ENCODE measurements at places on chromosomes 4 and X.

DNA sequence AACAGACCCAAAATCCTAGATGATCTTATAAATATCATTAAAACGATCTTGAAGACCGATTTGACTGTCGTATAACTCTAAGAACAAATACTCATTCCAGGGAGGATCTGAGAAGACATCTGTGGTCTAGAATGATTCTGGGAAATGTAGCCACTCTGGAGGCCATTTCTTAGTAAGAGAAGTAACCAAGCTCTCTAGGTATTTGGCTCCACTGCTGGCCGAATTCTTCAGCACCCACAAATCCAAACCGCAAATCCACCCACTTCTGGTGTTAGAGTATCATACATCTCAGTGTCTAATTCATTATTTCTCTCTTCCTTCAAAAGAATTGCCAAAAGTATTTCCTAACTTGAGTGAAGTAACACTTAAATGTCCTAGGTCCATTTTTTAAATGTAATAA is 23.9 kb downstream of the KLHL5 start:
- no peak for DNase-seq

DNA sequence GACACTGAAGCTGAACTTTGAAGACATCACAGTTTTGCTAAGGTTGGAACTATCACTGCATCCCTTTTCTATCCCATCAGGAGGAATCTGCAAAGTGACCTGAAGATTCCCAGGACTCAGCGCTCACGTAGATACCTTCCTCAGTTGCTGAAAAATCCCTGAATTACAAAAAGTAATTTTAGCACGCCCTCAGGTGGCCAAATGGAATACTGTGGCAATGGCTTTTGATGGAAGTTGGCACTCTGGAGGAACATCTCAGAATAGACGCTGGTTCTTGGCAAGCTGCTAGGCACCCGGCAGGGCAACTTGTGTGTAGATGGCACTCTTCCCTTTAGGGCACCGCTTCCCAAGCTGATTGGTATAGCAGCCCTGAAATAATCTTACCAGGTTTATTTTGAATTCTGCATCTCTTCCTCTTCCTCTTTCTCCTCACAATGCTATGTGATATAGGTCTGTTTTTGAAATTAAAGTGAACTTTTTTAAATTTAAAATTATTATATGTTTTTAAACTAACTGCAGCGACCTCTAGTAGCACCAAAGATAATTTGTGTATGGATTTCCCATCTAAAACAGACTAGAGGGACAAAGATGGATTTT is 16.3 kb upstream of the ESX1 start:
- DNase-seq: no peak

- no peak for DNase-seq
Observed at GRCh38 chrX:124435616-124436015, 89.3 kb downstream of the SH2D1A start.

DNA sequence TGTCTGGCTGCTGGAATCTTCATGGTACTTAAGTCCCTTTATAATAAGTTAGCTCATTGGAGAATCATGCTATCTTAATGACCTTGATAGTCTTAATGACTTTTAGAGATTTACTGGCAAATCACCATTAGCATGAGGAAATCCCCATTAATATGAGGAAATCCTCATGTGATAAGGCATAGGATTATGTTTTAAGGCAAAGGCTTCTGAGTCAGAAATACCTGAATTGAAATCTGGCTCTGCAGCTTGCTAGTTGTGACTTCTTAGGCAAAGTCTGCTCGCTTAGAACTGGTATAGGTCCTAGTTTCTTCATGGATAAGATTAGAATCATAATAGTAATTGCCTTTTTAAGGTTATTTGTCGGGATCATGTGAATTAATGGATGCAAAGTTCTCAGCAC is 190.2 kb upstream of the BANK1 start:
- no peak for DNase-seq

GRCh38 chrX:56765811-56766553 is 36.9 kb downstream of the NBDY start:
- DNase-seq: no peak

DNA sequence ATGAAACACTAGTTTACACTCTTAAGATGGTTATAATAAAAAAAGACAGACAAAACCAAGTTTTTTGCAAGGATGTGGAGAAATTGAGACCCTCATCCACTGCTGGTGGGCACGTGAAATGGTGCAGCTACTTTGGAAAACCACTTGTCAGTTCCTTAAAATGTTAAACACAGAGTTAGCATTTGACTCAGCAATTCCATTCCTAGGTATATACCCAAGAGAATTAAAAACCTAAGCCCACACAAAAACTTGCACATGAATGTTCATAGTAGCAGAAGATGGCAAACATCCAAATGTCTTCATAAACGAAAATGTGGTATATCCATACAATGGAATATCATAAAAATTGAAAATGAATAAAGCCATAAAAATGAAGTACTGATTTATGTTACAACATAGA is 75.4 kb downstream of the ZNF827 start:
- DNase-seq: no peak

- no peak for DNase-seq
Observed at GRCh38 chr4:38123555-38123954, 163.4 kb downstream of the PTTG2 start.

DNA sequence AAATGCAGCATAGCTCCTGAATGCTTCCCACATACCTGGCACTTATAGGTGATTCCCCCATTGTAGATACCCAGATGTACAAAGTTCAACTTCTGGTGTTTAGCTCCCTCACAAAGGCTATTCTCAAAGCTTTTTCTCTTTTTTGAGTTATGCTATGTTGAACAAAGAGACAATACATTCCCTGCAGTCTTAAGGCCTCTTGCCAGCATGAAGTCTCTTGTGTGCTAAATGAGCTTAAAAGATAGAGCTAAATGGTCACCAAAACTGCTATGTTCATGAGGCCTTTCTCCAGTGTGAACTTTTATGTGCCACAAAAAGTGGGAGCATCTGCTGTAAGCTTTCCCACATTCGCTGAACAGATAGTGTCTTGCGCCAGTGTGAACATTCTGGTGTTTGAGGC is 111.2 kb upstream of the TMEM47 start:
- no peak for DNase-seq

GRCh38 chrX:51456246-51456645 is 40.1 kb downstream of the NUDT11 start:
- DNase-seq: no peak

DNA sequence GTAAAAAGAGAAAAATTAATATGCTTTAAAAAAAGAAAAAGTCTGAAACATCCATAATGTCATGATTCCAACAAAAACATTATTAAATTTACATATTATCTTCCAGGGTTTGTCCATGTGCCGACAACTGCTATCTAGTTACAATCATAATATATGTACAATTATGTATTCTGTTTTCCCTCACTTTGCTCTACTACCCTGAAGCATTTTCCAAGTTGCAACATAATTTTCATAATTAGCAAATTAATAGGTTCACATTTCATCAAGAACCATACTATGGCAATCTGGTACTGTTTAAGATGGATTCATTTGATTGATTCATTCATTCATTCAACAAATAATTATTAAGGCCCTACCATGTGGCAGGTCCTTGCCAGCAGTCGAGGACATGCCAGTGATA is 128.9 kb upstream of the LEF1 start:
- no peak for DNase-seq

GRCh38 chr4:99852199-99852749 is 35.6 kb downstream of the DAPP1 start:
- DNase-seq: no peak

GRCh38 chr4:101853691-101854090 is 63.2 kb downstream of the BANK1 start:
- no peak for DNase-seq

- DNase-seq: no peak
Observed at GRCh38 chr4:77197831-77198230, 40.8 kb downstream of the CCNG2 start.

GRCh38 chrX:53188763-53189162 is 36.2 kb downstream of the KDM5C start:
- DNase-seq: no peak

GRCh38 chr4:170025523-170026252 is 507 bp downstream of the MFAP3L start:
- DNase-seq: no peak

DNA sequence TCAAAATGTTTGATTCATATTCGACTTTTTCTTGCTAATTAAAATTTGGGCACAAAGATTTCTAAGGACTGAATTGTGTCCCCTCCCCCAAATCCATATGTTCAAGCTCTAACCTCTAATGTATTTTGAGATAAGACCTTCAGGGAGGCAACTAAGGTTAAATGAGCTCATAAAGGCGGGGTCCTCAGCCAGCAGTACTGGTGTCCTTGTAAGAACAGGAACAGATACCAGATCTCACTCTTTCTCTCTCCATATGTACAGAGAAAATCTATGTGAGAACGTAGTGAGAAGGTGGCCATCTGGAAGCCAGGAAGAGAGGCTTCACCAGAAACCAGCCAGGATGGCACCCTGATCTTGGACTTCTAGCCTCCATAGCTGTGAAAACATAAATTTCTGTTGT is 116.9 kb downstream of the VEGFC start:
- DNase-seq: no peak

- DNase-seq: no peak
Observed at GRCh38 chr4:116598980-116599789, 486.2 kb downstream of the TRAM1L1 start.

- peak; percentile 58 for DNase-seq
Observed at GRCh38 chrX:7083468-7084396, 63.8 kb upstream of the STS start.

- DNase-seq: no peak
Observed at GRCh38 chr4:163966612-163967011, 472.1 kb downstream of the TMA16 start.

DNA sequence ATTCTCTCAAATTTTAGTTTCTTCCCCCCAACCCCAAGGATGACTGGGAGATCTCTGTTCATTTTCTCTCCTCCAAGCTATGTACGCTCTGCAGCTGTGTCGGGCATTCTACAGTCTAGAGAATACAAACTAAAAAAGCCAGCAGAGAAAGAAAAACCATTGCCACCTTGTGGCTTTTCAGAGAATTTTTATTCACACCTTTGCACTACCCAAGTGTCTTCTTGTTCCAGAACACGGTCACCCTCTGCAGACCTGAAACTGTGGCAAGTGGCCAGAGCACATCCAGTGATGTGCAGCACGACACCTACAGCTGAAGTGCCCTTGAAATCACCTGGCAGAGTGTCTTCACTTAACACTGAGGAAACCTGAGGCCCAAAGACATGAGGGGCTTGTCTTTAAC is 68.6 kb downstream of the CHST7 start:
- no peak for DNase-seq

DNA sequence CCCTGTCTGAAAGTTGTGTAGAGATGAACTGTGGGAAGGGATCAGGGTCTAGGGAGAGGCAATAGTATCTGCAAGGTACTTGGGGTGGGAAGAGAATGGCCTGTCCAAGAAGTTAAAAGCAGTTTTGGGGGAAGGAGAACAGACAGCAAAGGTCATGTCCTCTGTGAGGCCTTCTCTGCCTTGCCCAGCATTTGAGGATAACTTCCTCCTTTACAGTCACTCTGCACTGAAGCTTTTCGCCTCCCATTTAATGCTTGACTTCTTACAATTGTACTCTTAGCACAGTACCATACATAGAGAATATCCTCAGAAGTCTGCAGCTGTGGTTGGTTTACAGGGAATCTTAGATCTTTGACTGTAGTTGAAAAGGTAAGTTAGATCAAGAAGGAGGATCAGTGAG is 121.8 kb upstream of the AP1S2 start:
- no peak for DNase-seq

DNA sequence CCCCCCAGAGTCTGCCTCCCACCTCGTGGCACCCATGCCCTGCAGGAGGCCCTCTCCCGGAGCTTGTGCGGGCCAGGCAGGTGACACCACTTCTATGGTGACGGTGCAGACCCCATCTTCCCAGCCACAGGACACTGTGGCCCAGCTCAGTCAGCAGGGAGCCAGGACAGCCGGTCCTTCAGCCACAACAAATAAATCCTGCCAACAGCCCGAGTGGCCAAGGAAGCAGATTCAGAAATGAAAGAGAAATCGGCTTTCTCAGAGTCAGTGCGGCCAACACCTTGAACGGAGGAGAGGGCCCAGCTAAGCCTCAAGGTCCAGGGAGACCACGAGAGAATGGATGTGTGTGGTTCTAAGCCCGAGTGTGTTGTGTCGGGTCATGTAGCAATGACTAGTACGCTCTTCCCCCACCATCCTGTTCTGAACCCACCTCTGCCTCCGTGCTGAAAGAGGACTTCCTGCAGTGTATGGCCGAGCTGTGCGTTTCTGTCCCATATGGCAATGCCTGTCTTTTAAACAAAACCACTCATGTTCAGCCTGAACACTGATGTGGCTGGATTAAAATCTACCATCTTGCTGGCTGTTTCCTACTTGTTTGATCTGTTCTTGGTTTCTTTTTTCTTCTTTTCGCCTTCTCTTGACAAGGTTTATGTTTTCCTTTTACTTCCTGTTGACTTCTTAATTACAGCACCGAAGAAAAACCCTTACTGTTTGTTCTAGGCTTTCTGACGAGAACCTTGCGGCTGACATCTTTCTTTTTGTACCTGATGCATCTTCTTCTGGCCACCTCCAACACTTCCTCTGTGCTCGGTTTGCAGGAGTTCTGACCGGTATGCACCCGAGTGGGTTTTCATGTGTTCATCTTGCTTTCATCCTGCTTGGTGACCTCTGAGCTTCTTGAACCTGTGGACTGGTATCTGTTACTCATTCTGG is 53.1 kb downstream of the GAK start:
- peak; percentile 13 for DNase-seq

GRCh38 chr4:40321574-40322275 is 13.4 kb upstream of the CHRNA9 start:
- DNase-seq: no peak

GRCh38 chr4:147547314-147548056 is 66.6 kb downstream of the EDNRA start:
- DNase-seq: no peak

GRCh38 chr4:11152684-11153083 is 276.0 kb downstream of the HS3ST1 start:
- no peak for DNase-seq

DNA sequence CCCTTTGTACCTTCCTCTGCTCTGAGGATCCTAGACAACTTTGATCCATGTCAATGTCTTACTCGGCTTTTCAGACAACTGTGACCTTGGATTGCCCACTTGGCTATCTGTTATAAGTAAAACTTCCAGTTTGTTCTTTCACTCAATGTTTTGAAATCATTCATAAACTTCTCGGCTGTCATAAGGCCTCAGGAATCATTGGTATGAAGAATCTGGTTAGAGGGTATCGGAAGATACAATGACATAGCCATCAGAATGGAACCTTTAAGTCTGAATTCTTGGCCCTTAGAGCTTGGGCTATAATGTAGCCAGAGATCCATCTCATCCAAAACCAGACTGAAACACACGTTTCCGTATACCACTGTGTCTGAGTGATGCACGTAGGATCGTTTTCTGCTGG is 59.0 kb upstream of the WDR1 start:
- DNase-seq: no peak

GRCh38 chr4:1770791-1771231 is 22.3 kb upstream of the FGFR3 start:
- DNase-seq: no peak
